ENCODE measurements at places on chromosomes 4 and X.

GRCh38 chr4:120977435-120977997 is 55.0 kb upstream of the PRDM5 start:
- no peak for DNase-seq

- DNase-seq = no peak
Observed at GRCh38 chr4:27016551-27016950, 155.9 kb downstream of the STIM2 start.

DNA sequence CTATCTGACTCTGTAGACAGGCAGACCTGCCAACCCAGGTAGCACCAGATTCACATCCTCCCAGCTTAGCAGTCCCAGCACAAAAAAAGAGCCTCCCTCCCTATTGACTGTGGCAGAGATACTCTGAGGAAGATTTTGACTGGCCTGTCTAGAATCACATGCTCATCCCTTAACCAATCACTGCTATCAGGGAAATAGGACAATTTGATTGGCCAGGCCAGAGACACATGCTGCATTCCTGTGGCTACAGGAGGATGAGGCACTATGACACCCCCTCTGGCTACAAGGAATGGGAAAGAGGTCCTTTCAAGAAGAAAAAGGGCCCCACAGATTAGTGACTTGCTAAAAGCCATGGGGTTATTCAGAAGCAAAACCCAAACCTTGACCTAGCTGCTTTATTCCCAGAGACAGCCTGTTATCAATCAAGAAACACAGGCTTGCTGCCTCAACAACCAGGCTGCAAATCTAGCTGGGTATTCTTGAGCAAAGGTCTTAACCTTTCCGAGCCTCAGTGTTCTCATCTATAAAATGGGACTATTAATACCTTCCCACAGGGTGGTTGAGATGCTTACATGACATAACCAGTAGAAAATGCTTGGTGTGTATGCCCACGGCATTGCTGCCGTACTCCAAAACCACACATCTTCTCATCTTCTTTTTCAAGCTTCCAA is 147.6 kb downstream of the BCOR start:
- DNase-seq = no peak

DNA sequence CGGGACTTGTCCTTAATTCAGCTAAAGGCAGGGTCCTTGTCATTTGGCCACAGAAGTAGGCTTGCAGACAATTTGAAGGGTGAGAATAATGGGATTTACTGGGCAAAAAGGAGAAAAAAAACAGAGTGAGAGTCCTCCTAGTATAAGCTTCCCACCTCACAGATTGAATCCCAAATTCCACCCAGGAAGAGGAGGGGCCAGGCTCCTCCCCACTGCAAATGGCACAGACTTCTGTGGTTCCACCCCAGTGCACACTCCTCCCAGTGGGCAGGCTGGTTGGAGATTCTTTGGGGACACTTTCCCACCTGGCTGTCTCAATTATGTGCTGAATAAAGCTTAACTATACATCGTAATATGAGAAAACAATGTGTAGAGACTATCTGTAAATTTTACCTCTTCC is 31.6 kb downstream of the MEPE start:
- no peak for DNase-seq

DNA sequence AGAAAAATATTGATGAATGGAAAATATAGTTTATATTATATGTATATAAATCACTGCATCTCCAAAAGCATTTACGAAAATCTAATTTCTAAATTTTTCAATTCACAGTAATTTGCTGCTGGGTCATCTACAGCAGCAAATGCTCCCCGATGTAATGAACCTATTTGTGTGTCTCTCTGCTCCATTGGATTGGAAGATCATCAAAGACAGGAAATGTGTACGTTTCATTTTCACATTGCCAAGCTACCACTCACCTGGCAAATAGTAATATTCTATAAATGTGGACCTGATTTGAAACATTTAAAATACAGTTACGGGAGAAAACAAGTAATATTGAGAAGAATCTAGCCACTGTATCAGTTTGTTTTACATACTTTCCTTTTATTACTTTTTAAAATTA is 317.7 kb downstream of the PAPSS1 start:
- no peak for DNase-seq

- no peak for DNase-seq
Observed at GRCh38 chr4:152590179-152591031, 54.5 kb upstream of the FBXW7 start.

DNA sequence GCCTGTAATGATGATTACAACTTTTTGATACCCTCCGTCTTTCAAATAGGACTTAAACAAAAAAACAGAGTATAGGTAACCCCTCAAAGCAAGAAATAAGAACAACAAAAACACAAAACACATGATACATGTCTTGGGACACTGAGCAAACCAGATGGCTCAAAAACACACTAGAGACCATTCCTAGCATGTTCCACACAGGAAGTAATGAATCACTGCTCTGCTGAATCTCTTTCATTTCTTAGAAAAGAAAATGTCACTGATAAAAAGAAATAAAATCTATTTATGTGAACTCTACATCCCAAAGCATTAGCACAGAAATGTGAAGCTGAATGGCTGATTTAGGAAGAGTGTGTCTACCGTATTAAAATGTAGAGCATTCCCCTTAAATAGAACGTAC is 134.5 kb upstream of the IL15 start:
- no peak for DNase-seq

- DNase-seq = no peak
Observed at GRCh38 chr4:95536650-95537049, 12.1 kb downstream of the UNC5C start.

GRCh38 chr4:157185363-157185762 is 35.2 kb upstream of the GRIA2 start:
- no peak for DNase-seq

DNA sequence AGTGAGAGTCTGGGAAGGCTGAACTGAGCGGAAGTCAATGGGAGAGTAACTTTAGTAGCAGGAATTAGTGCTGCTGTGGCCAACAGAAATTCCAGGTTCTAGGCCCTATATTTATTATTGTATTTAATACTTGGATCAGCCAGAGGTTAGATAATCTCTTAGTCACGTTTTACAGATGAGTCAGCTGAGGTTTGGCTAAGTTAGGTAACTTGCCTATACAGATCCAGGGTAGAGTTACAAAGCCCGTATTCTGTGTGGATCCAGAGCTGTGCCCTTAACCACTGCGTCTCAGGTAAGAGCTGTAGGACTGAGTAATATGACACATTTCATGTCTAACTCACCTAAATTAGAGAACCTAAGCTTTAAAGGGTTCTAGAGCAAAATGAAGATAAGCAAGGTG is 20.5 kb downstream of the PSMD10 start:
- DNase-seq = no peak

GRCh38 chrX:17266136-17266535 is 108.9 kb upstream of the NHS start:
- DNase-seq = no peak

DNA sequence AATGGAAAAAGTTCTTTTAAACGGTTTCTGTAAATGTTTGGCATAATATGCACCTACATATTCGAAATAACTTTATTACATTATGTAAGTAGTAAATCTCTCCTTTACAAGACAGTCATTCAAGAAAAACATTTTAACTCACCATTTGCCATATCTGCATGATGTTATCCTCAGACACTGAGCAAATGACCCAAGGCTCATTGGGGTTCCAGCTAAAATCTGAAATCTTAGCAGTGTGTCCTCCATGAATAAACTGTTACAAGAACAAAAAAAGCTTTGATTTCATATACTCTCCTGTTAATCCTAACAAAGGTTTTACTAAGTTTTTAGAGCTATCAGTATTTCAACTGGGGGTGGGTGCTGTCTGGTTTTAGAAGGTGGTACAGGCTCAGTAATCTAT is 24.5 kb downstream of the RBBP7 start:
- no peak for DNase-seq

- no peak for DNase-seq
Observed at GRCh38 chr4:101730291-101731117, 60.0 kb upstream of the BANK1 start.

GRCh38 chrX:132837126-132837525 is 121.3 kb downstream of the HS6ST2 start:
- DNase-seq = no peak

DNA sequence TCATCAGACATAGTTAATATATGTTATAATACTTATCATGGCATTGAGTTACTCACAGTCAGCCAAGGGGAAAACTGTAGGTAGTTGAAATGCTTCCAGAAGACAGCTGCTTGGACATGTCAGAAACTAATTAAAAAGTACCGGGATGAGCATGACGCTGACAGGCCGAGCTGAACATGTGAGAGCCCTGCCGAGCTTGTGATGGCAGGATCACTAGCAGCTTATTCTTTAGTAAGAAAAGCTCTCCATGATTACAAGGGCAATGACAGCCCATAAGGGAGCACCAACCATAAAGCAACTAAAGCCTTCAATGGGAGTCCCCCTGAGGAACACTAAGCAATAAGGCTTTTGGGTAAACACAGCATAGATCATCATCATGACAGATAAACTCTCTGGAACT is 435.6 kb downstream of the TLL1 start:
- DNase-seq = no peak

DNA sequence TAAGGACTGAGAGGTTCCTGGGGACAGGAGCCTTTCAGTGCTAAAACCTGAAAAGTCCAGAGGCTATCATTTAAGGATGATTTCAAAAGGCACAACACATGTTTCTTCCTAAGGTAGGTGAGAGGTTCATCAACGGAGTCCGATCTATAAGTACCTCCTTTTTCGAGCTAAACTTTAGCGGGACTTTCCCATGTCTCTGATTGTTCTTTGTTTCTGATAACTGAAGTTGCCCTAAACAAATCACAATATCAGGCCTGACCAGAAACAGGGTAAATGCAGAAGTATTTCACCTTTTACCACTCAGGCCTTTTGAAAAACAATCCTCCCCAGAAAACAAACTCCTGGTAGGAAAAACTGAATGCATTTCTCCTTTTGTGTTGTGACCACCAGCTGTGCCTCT is 17.6 kb downstream of the PIR start:
- DNase-seq = no peak

- no peak for DNase-seq
Observed at GRCh38 chr4:174919886-174920423, 1.8 kb downstream of the ADAM29 start.

Data from cortex of kidney (tissue), 1 donor.